Islet precursor cell (in vitro differentiated cells): ENCODE measurements at places on chromosomes 7 and 10.

DNA sequence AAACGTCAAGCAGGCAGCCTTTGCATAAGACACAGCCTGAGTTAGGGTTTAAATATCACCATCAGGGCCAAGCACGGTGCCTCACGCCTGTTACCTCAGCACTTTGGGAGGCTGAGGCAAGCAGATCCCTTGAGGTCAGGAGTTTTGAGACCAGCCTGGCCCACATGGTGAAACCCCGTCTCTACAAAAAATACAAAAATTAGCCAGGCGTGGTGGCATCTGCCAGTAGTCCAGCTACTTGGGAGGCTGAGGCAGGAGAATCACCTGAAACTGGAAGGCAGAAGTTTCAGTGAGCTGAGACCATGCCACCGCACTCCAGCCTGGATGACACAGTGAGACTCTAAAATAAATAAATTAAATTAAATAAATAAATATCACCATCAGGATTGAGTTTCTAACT is 33.0 kb downstream of the SRPK2 start:
- no peak for DNase-seq

GRCh38 chr7:142722248-142722794 is 27.0 kb upstream of the PRSS1 start:
- no peak for DNase-seq

- no peak for DNase-seq
These were observed 36.9 kb downstream of the CAPZA2 start for GRCh38 chr7:116899308-116899707.

DNA sequence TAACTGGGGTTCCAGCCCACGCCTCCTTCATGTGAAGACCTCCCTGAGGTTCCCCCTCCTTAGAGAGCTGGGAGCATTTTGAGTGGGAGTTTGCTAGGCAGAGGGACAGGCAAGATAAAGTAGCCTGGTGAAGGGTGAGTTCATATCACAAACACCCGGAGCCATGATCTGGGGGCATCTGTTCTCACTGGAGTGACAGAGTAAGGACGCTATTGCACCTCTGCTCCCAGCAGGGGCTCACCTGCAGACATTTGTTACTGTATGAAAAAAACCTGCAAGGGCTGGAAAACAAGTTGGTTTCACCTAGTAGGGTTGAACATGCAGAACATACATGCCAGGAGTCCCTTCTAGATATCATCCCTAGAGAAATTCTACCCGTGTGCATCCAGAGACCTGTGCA is 88.4 kb downstream of the CARD11 start:
- peak; percentile 36 for DNase-seq

DNA sequence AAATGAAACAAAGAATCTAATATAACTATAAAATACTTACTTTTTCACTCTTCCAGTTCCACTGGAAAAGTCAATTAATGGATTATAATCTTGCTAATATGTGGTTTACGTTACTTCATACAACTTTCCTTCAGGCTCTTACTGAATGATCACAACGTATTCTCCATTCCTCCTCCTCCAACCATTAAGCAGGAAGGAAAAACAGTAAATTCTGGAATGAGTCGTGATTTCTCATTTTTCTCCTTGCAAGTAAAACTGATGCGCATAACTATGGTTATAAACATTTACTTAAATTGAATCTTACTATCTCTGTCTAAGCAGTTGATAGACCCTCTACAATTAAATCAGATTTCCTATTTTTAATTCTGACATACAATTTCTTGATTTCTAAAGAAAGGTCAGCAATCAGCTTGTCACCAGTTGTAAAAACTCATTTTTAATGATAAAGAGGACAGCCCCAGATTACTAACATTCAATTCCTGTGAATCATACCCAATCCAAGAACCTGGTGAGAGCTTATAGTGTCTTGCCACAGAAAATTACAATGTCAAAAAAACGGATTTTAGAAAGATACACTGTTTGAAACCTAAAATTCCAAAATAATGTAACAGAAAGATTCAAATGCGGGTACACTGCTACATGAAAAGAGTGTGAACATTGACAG is 64.3 kb downstream of the EZH2 start:
- no peak for DNase-seq

- DNase-seq = no peak
These were observed 123.9 kb downstream of the DNAJB6 start for GRCh38 chr7:157460721-157461120.

DNA sequence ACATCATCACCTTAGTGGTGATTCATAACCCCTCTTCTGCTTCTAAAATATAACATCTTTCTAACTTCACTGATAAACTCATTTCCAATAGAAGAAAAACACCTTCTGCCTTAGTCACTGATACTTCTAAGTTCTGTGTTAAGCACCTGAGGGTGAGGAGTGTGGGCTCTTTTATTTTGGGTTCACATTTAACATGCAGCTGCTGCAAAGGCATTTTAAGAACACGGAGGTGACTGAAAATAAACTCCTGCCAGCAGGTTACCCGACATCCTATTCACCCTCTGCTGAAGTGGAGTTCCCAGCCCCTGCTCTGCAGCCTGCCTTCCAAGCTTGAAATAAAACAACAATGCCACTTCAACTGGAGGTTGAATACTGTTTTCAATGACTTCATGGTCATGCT is 202.9 kb upstream of the PLXNA4 start:
- DNase-seq = no peak
